ENCODE measurements at places on chromosomes 2 and 18.

DNA sequence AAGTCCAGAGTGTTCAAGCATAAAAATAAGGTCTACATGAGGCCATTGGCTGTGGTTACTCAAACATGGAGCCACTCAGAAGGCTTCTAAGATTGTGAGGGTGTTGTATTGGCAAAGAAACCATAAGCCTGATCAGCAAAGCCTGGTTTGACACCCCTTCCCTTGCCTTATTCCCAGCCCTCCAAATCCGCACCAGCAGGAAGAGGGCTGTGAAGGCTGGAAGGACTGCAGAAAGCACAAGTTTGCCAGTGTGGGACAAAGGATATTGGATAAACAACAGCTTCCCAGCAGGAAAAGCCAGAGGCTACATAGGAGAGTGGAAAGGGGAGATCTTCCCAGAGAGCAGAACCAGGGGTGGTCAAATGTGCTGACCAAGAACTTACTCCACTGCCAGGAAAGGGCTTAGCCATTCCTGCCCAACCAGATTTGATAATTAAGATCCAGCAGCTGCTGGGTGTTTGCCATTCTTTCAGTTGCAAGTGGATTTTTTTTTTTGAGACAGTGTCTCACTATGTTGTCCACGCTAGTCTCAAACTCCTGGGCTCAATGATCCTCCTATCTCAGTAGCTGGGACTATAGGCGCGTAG is 1.5 kb upstream of the PRKAG3 start:
- no peak for DNase-seq

GRCh38 chr2:236774171-236774570 is 204.5 kb downstream of the ACKR3 start:
- no peak for DNase-seq

DNA sequence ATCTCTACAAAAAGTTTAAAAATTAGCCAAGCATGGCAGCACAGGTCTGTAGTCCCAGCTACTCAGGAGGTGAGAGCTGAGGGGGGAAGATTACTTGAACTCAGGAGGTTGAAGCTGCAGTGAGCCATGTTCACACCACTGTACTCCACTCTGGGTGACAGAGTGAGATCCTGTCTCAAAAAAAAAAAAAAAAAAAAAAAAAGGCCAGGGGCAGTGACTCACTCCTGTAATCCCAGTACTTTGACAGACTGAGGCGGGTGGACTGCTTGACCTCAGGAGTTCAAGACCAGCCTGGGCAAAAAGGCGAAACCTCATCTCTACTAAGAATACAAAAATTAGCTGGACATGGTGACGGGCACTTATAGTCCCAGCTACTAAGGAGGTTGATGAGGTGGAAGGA is 37.0 kb downstream of the PUM2 start:
- DNase-seq: no peak

DNA sequence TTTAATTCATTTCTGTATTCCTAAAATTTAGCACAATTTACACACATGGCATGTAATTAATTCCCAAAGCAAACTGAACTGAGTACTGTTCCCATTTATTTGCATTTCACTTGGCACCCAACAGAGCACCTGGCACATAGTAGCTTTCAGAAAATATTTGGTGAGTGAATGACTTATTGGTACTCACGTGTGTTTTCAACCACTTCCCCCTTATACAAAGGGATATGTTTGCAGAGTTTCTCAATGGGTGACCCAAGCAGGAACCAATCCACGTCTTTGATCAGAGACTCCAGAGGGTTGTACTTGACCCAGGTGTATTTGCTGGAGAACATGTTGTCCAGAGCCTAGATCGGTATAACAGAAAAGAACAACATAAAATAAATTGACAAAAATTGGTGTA is 6.6 kb downstream of the GKN2 start:
- DNase-seq: no peak

GRCh38 chr2:231642631-231643494 is 50.2 kb downstream of the TEX44 start:
- peak; percentile 95 for DNase-seq

DNA sequence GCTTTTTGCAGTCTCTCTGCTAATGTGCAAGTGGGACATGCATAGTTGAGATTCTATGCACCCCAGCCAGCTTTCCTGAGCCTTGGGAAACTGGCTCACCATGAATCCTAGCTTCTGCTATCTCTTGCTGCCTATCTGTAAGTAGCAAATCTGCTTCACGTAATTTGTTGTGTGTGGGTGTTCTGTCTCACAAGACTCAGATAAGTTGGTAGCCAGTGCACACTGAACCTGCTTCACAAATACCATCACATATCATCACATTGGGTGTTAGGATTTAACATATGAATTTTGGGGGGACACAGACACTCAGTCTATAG is 13.9 kb upstream of the VRK2 start:
- DNase-seq: no peak

Data from GM04503 (cell line).